Caco-2 (cell line): ENCODE measurements at places on chromosomes 7 and 10. TPM values are rescaled to one million over a fixed set of nuclear protein-coding genes. Genes with fewer than 3 reads are reported as not detected.

- H3K4me1 ChIP-seq = no peaks in the 10 kb centered on the region
- no peak overlapping the region for H3K27ac ChIP-seq
- H3K36me3 ChIP-seq = no peaks in the 10 kb centered on the region
- no peak overlapping the region for H3K4me3 ChIP-seq
- H3K27me3 ChIP-seq = no peaks in the 10 kb centered on the region; the same call in 1 of the 2 replicates
- DNase-seq = no peak
Observed at GRCh38 chr10:126475074-126475691, 86.9 kb upstream of the ADAM12 start.

Gene CTAGE4
- not detected in 2 replicates for total RNA-seq

DNA sequence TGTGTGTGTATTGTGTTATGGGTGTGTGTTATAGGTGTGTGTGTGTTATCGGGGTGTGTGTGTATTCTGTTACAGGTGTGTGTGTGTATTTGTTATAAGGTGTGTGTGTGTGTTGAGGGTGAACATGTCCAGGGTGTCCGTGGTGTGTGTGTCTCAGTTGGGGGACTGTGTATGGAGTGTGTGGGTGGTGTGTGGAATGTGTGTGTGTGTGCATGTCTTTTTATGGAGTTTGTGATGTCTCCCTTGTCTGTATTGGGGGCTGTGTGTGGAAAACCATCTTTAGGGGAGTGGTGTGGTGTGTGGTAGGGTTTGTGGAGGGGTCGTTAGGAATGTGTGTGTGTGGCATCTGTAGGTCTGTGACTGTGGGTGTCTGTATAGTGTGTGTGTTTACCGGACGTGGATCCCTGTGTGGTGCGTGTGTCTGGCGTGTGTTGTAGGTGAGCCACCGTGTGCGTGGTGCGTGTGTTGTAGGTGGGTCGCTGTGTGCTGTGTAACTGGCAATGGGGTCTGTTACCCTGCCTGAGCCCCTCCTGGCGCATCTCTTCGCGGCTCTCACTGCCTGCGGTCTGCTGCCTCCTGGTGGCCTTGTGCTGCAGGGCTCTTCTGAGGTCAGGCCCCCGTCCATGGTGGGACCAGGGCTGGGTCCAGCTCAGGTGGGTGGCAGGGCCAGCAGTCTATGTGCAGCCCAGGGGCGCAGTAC, 61.7 kb downstream of the PALD1 start:
- H3K4me3 ChIP-seq = no peak overlapping the region
- peak; percentile 67 for DNase-seq
- H3K36me3 ChIP-seq = no peaks in the 10 kb centered on the region

Gene ADCYAP1R1
- total RNA-seq = not detected in 2 replicates

- H3K27me3 ChIP-seq = no peaks in the 10 kb centered on the region; the same call in 1 of the 2 replicates
- no peaks in the 10 kb centered on the region for H3K36me3 ChIP-seq
- no peak overlapping the region for H3K27ac ChIP-seq
- DNase-seq = no peak
Observed at GRCh38 chr10:110632591-110633215, 11.4 kb upstream of the RBM20 start.

DNA sequence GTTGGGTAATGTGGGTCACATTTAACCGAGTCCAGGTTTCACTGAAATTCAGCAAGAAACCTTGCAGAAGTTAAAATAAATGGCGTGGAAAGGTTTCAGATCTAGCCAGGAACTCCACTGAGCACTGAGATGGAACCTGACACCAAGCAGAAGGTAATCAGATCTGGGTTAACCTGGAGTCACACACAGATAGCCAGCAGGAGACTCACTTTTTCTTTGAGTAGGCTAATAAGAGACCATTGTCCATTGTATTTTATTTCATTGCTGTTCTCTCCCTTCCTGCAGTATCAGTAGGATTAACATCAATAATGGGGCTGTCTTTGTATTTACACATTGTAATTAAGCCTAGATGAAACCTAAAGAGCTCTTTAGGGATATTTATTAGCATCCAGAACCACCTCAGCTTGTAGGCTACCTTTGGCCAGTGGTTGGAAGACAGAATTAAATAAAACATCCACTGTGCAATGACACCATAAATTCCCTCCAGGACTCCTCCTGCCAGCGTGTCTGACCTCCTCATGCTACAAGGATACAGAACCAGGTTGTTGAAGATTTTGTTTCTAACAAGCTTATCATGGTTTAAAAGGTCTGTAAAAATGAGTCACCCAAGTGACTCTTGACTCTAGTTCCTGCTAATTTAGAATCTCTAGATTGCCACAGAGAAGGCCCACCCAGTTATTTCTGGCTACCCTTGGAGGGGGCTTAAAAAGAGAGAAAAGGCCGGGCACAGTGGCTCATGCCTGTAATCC, 151.1 kb downstream of the SORCS1 start:
- no peaks in the 10 kb centered on the region for H3K36me3 ChIP-seq
- H3K27ac ChIP-seq = no peak overlapping the region
- no peak for DNase-seq
- H3K4me3 ChIP-seq = no peak overlapping the region

DNA sequence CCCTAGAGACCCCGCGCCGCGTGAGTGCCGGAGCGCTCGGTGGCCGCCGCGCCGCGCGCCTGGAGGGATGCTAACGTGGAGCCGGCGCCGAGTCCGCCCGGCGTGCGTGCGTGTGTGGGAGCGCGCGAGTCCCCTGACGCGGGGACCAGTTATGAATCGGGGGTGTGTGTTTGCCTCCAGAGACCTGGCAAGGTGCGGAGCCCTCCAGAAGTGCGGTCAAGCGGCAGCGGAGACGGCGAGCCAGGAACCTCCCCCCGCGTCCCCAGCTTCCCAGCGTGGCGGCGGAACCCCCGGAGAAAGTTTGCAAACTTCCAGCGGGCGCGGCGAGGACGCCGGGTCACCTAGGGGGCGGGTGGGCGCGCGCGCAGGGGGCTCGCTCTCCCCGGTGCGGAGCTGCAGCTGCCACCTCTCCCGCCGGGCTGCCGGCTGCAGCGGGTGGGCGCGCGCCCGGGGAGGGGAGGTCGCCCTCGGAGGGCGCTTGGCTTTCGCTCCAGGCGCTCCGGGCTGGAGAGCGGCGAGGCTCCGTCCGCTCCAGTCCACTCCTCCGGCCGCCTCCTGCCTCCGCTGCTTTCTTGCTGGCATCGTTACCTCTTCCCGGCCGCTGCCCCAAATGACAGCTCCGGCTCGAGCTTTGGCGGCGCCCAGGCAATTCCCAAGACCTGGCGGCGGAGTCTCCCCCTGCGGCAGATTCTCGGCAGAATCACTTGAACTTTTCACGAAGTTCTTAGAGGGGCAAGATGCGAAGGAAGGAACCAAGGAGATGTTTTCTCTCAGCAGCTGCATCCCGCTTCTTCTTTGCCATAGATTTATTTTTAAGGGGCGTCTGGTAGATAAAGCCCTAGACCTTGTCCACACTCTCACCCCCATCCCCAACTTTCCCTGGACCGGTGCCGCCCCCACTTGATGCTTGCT, 2.3 kb upstream of the CREB5 start:
- H3K36me3 ChIP-seq = no peaks in the 10 kb centered on the region
- peaks cover 5% of the 10 kb centered on the region for H3K4me1 ChIP-seq
- DNase-seq = no peak
- H3K27ac ChIP-seq = peak overlapping the region; percentile 89
- H3K4me3 ChIP-seq = peak overlapping the region; percentile 47
- no peaks in the 10 kb centered on the region; the same call in 1 of the 2 replicates for H3K27me3 ChIP-seq

Gene VSTM4
- total RNA-seq = not detected in 2 replicates

- H3K36me3 ChIP-seq = no peaks in the 10 kb centered on the region
- peak overlapping the region; percentile 98 for H3K27ac ChIP-seq
- H3K4me1 ChIP-seq = peaks cover 20% of the 10 kb centered on the region
- H3K27me3 ChIP-seq = no peaks in the 10 kb centered on the region
Observed at GRCh38 chr10:6162589-6163356, 40.0 kb upstream of the PFKFB3 start.

DNA sequence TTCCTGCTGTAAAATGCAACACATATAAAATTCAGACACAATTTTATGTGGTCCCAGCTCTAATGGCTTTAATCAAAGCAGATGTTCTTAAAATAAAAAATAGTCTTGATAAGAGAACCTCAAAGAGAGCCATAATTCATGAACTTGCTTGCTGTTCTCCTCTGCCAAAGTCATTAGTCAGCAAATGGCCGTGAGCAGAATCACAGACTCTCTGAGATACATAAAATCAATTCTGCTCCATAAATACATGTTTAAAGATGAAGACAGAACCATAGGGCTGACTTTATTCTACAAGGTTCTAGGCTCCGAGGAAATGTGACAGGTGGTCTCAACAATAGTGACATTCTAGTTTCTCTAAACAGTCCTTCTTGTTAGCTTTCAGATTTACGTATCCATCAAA, 29.8 kb downstream of the HSPA12A start:
- H3K4me3 ChIP-seq = no peak overlapping the region
- H3K27me3 ChIP-seq = no peaks in the 10 kb centered on the region
- no peaks in the 10 kb centered on the region for H3K36me3 ChIP-seq

DNA sequence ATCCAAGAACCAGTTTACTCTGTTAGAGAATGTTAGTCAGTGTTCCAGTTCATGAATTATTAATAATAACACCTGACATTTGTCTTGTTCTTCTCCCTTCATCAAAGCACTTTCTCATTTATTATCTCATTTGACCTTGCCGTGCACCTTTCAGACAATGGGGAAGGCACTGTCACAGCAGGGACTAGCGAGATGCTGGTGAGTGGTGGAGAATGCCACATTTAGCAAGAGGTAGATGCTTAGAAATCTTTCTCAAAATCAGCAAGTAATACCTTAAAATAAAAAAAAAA, 34.2 kb upstream of the XRCC2 start:
- no peaks in the 10 kb centered on the region for H3K4me1 ChIP-seq
- DNase-seq = no peak
- no peak overlapping the region for H3K27ac ChIP-seq
- H3K27me3 ChIP-seq = no peaks in the 10 kb centered on the region
- H3K4me3 ChIP-seq = no peak overlapping the region

DNA sequence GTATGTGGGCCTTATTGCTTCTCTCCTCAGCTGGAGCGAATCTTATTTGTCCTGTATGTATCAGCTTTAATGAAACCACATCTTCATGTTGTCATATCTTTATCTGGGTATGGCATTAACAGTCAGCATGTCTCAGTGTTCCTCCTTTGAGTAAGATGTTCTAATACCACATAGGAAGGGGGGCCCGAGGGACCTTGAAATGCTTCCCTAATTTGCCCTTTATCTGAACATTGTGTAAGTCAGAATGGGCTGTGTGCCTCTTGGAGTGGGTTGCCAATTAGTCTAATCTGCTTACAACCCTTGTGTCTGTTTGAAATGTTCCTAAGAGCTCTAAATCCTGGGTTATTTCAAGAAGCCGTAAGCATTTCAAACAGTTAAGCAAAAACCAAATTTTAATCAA, 623.8 kb downstream of the SUGCT start:
- no peak for DNase-seq
- no peaks in the 10 kb centered on the region for H3K27me3 ChIP-seq
- no peaks in the 10 kb centered on the region for H3K36me3 ChIP-seq

DNA sequence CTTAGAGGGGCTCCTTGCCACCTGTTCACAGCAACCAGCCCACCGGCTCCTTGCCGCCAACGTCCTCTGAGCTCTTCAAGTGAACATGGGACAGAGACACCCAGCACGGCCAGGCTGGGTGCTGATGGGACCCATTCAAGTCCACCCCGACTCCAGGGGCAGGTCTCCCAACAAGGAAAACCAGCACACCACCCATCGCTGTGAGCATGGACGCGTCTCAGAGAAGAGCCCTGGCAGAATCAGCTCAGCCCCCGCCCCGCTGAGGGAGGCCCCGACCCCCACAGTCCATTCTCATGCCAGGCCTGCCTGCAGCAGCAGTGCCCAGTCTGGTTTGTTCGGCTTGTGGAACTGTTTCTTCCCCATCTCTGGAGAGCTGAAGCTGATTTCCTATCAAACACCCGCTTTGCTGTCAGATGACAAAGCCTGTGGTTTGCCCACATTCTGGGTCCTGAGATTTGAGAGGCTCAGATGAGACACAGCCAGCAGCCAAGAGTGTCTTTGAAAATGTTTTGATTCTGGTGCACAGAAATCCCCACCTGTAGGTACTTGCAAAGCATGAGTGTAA, 216.6 kb downstream of the ZMYND11 start:
- no peak for DNase-seq
- no peak overlapping the region for H3K27ac ChIP-seq
- H3K4me3 ChIP-seq = no peak overlapping the region
- no peaks in the 10 kb centered on the region for H3K4me1 ChIP-seq
- H3K27me3 ChIP-seq = no peaks in the 10 kb centered on the region

- H3K4me1 ChIP-seq = peaks cover 7% of the 10 kb centered on the region
- H3K36me3 ChIP-seq = no peaks in the 10 kb centered on the region
- no peak for DNase-seq
- no peak overlapping the region for H3K4me3 ChIP-seq
Observed at GRCh38 chr7:134422638-134423037, 36.3 kb downstream of the AKR1B1 start.

DNA sequence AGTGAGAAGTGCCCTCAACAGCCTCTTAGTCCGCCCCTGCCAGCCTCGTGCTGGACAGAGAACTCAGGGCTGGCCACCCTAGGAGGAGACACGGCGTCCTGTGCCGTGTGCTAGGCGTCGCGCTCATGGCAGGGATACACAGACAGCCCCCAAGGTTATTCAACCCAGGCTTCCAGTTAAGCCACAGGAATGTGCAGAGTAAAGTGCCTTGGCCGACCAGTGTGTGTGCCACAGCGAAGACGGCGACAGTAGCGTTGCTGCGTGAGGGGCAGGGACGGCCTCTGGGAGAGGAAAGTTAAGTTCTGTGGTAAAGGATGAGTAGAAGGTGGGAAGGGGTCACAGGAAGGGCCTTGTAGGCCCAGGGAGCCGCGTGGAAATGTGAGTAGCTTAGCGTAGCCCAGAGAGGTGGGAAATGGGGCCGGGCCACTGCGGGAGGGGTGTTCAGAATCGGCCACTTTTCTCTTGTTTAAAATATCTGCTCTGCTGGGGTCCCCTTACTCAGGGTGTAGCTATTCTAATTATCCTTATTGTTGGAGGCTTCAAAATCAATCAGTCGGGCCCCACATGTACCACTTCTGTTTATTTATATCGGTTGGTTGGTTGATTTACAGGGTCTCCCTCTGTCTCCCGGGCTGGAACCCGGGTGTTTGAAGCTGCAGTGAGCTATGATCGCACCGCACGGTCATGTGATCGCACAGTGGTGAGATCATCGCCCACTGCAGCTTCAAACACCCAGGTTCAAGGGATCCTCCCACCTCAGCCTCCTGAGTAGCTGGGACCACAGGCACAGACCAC, 24.5 kb downstream of the TMEM120A start:
- H3K27me3 ChIP-seq = no peaks in the 10 kb centered on the region
- H3K4me3 ChIP-seq = no peak overlapping the region
- no peaks in the 10 kb centered on the region; the same call in 1 of the 2 replicates for H3K36me3 ChIP-seq
- H3K4me1 ChIP-seq = peaks cover 10% of the 10 kb centered on the region; the same call in 1 of the 2 replicates
